Panc1 (cell line): ENCODE measurements at places on chromosomes 12 and 14. TPM values are rescaled to one million over a fixed set of nuclear protein-coding genes. Genes with fewer than 3 reads are reported as not detected.

Gene TAS2R8
- not detected for total RNA-seq

GRCh38 chr14:84340938-84341337, 1189.0 kb upstream of the FLRT2 start:
- no peak for DNase-seq
- no peaks in the 10 kb centered on the region for H3K27me3 ChIP-seq
- no peak overlapping the region for H3K4me3 ChIP-seq
- no peak overlapping the region for H3K27ac ChIP-seq
- no peaks in the 10 kb centered on the region for H3K4me1 ChIP-seq
- H3K36me3 ChIP-seq = no peaks in the 10 kb centered on the region

DNA sequence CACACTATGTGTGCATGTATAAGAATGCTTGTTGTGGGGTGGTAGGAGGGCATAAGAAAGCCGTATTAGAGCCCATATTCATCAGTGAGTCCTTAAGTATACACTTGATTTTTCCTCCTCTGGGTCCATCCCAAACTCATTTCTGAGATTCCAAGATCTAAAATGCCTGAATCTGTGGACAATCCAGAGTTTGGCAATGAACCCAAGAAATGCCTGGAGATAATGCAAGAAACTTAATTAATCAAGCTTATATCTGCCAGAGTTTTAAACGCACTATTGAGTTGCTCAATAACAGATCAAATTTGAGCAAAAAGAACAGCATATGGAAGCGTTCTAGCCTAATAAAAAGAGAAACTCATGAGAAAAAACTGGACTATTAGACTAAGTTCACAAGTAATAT, 143.4 kb upstream of the NAV3 start:
- no peak for DNase-seq
- H3K27ac ChIP-seq = no peak overlapping the region
- H3K27me3 ChIP-seq = no peaks in the 10 kb centered on the region
- no peaks in the 10 kb centered on the region for H3K36me3 ChIP-seq
- no peaks in the 10 kb centered on the region for H3K4me1 ChIP-seq

GRCh38 chr14:68111097-68111852, 291.7 kb downstream of the RAD51B start:
- peak overlapping the region; percentile 44; the same call in 1 of the 2 replicates for H3K27ac ChIP-seq
- no peaks in the 10 kb centered on the region for H3K4me1 ChIP-seq
- no peak overlapping the region for H3K4me3 ChIP-seq
- no peaks in the 10 kb centered on the region for H3K36me3 ChIP-seq
- H3K27me3 ChIP-seq = no peaks in the 10 kb centered on the region

DNA sequence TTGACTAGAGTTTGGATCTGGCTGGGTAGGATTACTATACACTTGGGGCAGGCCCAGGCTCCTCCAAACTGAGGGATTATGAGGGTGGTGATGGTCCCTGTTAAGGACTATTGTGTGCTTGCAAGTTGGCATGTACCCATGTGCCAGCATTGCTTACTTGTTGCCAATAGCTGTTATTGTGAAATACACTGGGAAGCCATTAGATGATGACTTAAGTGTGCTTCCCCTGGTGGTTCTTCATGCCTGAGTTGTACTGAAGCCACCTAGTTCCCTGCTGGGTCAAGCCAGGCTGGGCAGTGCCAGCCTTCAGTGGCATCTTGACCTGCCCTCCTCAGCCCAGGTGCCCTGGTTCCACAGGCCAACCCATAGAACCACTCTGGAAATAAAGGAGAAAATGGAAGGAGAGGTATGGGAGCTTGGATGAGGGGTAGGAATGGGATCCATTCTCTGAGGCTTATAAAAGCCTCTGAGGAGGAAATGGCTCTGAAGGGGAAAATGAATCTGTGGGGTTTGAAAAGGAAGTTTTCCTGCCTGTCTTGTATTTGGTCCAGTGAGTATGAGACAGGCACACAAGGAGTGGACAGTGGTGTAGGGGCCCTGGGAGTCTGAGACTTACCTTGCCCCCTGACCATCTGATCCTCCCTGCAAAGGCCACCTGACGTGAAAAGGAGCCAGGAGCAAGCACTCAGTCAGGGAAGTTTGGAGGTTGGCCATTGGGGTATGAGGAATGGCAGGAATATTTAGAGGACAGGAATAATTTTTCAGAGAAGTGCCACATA, 724 bp downstream of the LTB4R start:
- H3K27ac ChIP-seq = no peak overlapping the region
- H3K36me3 ChIP-seq = no peaks in the 10 kb centered on the region
